Heart right ventricle (tissue), 16 donors: ENCODE measurements at places on chromosomes 6 and 20.

DNA sequence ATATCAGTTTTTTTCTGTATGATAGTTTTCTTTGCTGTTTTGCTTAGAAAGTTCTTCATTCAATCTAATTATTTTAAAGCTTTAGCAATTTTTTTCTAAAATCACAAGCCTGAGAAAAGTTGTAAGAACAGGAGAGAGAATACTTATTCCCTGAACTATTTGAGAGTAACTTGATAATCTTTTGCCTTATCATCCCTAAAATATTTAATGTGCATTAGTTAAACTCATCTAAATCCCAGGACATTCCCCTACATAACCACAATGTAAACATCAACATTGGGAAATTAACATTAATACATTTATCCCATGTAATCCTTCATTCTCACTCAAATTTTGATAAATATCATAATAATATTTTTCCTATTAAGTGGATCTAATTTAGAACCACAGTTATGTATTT is 241.8 kb downstream of the CD109 start:
- no peaks in the 10 kb centered on the region for H3K36me3 ChIP-seq
- H3K4me3 ChIP-seq, result no peak overlapping the region
- no peak for DNase-seq
- no peaks in the 10 kb centered on the region for H3K4me1 ChIP-seq
- no peaks in the 10 kb centered on the region for H3K27me3 ChIP-seq

DNA sequence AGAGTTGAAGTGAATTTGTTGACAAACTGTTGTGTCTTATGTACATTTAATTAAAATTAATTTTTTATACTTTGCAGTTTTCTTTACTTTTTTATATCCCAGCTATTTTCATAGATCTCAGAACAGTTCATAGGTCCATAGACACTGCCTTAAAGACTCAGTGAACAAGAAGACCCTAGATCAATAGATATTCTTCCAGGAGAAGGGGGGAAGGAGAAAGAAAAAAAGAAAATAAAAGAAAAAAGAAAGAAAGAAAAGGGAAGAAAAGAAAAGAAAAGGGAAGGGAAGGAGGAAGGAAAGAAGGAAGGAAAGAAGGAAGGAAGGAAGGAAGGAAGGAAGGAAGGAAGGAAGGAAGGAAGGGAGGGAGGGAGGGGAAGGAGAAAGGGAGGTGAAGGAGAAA is 130.8 kb downstream of the MAFB start:
- no peak for DNase-seq
- no peaks in the 10 kb centered on the region for H3K27me3 ChIP-seq
- no peaks in the 10 kb centered on the region for H3K4me1 ChIP-seq
- no peak overlapping the region for H3K4me3 ChIP-seq

DNA sequence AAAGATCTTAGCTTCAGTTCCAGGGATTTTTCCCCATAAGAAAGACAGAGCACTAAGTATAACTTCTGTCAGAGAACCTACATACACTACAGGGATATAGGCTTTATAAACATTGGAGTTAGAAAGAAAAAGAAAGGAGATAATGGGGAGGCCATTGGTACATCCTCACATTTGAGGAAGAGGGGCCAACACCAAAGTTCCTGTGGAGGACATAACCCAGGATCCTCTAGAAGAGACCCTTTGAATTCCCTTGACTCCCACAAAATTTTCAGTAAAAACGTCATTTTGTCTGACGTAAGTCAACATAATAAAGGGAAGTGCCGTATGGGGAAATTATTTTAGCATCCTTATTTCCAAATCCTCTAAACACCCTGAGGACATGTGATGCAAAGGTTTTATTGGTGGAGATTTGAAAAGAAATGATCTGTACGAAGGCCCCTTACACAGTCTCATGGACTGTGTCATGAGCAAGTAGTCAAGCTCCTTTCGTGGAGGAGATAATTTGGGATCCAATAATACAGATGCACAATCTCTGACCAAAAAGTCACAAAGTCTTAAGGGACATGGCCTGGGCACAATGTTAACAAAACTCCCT is 33.2 kb downstream of the HLA-DRA start:
- no peak for DNase-seq
- H3K27ac ChIP-seq, result no peak overlapping the region
- no peaks in the 10 kb centered on the region for H3K27me3 ChIP-seq
- H3K36me3 ChIP-seq, result no peaks in the 10 kb centered on the region
- no peak overlapping the region for H3K4me3 ChIP-seq

DNA sequence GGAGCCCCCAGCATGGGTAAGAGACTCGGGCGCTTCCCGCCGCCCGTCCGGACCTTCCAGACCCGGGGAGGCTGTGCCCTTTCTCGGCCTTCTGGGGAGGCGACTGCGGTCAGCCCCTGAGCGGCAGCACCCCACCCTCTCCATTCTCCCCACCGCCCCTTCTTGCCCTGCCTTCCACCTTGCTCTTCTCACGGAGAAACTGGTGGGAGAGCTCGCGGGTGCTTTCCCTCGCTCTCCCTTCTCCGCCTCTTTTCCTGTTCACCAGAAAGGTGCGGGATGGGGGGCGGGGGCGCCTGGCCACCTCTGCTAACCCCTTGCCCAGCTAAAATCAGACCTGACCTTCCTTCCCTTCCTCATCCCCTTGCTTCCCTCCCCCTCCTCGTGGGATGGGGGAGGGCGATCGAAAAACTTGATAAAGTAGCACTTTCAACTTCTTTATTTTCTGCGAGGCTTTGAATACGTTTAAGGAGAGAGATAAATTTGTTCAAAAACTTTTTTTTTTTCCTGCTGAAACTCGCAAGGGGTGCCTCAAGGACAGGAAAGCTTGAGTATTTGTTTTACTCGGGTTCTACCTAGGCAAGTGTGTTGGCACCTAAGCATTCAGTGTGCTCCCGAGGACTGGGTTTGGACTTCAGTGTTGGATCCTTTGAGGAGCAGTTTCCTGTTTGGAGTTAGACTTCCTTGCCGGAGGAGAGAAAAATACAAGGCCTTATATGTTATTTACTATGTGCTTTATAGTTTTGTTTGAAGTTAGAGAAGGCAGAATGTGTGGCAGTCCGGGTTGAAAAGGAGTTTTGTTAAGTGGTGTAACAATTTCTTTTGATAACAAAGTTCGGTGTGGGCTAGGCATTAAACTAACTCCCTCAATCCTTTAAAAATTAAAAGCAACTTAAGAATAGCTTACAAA is 897 bp downstream of the CD2AP start:
- no peaks in the 10 kb centered on the region for H3K27me3 ChIP-seq
- H3K4me3 ChIP-seq, result peak overlapping the region; percentile 88
- no peak for DNase-seq
- H3K4me1 ChIP-seq, result peaks cover 28% of the 10 kb centered on the region
- H3K36me3 ChIP-seq, result no peaks in the 10 kb centered on the region

DNA sequence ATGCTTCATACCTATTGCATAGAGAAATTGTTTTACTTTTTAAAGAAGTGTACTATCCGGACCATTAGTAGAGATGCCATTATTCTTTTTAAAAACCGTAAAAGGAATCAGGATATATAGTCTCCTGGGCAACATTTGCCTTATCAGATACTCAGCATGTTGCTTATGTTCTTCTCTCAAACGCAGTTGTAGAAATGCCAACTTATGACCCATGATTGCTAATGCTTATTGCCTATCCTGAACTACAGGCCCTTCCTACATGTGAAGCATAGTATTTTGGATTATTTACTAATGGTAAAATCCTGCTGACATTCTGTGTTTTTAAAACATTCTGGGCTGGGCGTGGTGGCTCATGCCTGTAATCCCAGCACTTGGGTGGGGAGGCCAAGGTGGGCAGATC is 99.5 kb downstream of the FOXO3 start:
- no peak for DNase-seq
- H3K4me3 ChIP-seq, result no peak overlapping the region
- H3K27ac ChIP-seq, result no peak overlapping the region
- H3K36me3 ChIP-seq, result no peaks in the 10 kb centered on the region

DNA sequence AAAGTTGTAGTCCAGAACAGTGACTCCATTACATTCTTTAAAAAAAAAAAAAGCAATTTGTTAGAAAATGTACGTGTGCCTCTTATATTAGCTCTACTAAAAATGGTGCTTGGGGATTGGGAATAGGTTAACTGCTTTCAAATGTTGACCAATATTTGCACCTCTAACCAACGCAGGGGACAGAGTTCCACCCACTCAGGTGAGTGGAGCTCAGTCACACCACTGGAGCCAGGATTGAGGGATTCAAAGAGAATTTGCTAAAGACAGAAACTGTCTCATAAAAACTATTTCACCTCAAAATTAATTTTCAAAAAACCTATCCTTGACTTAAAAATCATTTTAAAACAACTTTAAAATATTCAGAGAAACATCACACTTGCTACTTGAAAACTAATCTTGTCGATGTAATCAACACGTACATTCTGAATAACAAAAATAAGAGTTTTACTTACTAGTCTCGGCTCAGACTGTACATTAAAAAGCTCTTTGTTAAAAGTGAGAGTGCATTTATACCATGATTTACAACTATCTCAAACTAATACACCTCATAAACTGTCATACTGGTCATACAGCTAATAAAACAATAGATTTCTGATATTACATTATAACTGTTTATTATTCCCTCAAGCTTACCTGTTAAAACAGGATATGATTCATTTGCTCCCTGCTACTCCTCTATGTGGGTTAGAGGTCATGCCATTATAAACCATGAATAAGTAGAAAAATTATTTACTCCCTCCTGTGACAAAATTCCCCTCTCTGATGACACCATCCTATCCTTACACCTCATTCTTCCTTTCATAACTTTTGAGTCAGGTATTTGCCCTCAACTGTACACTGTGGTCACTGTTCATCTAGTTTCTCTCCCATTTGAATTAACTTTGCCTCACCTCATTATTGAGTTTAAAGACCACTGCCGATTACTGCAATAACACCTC is 88.6 kb downstream of the PDE10A start:
- H3K36me3 ChIP-seq, result no peaks in the 10 kb centered on the region
- H3K4me3 ChIP-seq, result no peak overlapping the region
- peaks cover 36% of the 10 kb centered on the region for H3K4me1 ChIP-seq
- DNase-seq, result no peak

DNA sequence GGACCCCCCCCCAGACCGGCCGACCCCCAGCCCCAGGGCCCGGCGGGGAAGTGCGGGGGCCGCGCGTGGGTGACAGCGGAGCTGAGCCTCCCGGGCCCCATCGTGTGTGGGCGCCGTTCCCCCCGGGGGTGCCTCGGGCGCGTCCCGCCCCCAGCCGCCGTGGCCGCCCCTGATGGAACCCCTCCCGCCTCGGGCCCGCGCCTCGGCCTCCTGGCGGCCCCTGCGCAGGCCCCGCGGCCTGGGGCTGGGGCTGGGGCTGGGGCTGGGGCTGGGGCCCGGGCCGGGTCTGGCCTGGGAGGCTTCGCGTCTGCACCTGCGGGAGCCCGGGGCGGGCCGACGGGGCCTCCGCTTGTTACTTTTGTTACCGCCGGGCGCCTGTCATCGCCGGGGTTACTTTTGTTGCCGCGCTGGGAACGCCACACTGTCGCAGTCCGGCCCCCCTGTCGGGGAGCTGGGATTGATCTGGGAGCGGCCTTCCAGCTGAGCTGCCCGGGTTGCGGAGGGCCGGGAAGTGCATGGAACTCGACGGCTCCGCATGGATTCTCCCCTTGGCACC is 598 bp downstream of the OGFR start:
- H3K4me3 ChIP-seq, result peak overlapping the region; percentile 96
- DNase-seq, result no peak
- no peaks in the 10 kb centered on the region for H3K27me3 ChIP-seq

DNA sequence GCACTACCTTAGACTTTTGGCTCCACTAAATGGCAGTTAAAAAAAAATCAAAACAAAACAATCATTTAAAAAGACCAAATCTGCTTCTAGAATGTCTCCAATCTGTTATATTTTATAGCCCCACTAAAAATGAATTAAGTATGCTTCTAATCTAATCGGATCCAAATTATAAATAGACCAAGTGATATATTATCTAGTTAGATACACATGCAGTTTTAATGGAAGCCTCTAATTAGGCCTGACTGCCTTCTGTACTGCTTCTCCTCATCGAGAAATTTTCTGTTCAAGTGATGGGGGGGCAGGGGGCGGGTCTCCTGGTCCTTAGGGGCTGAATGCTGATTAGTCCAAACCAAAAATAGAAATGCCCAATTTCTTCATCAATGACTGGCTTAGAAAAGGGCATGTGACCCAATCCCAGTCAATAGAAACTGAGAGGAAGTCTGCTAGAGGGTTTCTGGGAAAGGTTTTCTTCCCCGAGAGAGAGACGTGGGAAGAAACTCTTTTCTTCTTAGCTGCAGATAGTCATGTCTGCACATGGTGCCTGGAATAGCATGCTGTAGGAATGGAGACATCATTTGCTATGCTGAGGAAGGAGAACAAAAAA is 6.9 kb downstream of the SESN1 start:
- H3K4me1 ChIP-seq, result peaks cover 84% of the 10 kb centered on the region
- DNase-seq, result no peak
- no peaks in the 10 kb centered on the region for H3K27me3 ChIP-seq
- peak overlapping the region; percentile 55 for H3K27ac ChIP-seq
- no peaks in the 10 kb centered on the region for H3K36me3 ChIP-seq
- H3K4me3 ChIP-seq, result no peak overlapping the region

DNA sequence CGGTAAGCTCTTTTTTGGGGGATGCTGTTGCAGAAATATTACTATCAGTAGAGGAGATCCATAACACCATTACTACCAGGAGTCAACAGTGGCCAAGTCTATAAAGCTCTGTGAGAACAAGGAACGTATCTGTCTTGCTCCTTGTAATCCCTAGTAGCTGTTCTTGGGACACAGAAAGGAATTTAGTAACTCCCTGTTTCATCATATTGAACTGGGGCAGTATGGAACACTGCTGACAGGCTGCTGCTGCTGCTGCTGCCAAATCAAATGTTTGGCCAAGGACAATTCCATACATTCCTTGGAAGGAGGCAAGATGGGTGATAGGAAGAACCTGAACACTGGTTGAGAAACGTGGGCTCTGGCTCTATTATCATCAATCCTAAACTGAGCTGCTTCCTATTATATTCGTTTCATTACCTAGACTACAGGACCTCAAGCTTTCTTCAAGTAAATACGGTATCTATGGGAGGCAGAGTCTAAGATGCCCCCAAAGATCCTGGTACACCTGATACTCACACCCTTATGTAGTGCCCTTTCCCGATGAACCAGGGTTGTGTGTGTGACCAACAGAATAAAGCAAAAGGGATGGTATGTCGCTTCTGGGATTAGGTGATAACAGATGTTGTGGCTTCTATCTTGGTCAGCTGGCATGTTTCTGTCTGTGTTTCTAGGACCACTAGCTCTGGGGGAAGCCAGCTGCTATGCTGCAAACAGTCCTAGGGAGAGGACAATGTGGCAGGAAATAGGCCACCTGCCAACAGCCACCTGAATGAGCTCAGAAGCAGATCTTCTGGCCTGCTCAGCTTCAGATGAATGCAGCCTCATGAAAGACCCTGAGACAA is 39.5 kb downstream of the ELOVL5 start:
- DNase-seq, result no peak
- peaks cover 19% of the 10 kb centered on the region for H3K4me1 ChIP-seq
- H3K27ac ChIP-seq, result no peak overlapping the region
- H3K36me3 ChIP-seq, result no peaks in the 10 kb centered on the region
- H3K27me3 ChIP-seq, result no peaks in the 10 kb centered on the region

GRCh38 chr6:134288538-134289203 is 29.2 kb downstream of the SGK1 start:
- H3K27ac ChIP-seq, result peak overlapping the region; percentile 65
- no peaks in the 10 kb centered on the region for H3K27me3 ChIP-seq
- H3K4me1 ChIP-seq, result peaks cover 6% of the 10 kb centered on the region

- H3K36me3 ChIP-seq, result no peaks in the 10 kb centered on the region
- DNase-seq, result no peak
- no peak overlapping the region for H3K4me3 ChIP-seq
- no peaks in the 10 kb centered on the region for H3K4me1 ChIP-seq
Observed at GRCh38 chr6:35534407-35535170, 21.9 kb upstream of the TULP1 start.
